CD4-positive, alpha-beta T cell treated with Interleukin-21 for 1 hour (primary cell): ENCODE measurements at places on chromosomes 2 and 18.

DNA sequence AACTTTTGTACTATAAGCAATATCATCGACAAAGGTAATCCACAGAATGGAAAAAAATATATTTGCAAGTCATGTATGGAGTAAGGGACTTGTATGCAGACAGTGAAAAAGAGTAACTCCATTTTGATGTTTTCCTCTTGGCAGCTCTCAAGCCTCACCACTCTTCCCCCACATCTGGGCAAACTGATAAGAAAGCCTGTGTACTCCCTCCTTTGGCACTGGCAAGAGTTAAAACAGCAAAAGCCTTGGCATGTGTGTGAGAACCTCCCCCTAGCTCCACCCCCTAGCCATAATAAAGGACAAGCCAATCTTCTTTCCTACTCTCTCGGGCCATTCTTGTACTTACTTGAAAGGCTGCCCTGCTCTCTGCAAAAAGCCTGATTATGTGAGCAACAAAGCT lies 335.2 kb downstream of the LRATD1 start:
- DNase-seq: no peak

DNA sequence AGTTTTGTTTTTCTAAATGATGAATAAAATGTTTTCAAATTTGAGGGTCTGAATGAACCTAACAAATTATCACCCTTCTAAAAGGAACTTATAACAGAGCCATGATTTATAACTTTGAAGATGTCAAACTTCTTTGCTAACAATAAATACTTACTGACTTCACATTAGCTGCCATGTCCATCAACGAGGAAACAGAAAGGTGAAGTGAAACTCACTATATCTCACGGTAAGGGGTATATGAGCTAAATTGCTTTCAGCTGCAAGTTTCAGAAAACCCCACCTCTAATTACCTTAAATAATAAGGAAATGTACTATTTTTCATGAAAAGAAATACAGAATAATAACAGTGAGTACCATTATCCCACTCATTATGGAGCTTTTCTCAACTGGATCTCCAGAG lies 350.8 kb upstream of the NT5C1B start:
- no peak for DNase-seq

GRCh38 chr2:46850742-46851141 lies 64.9 kb downstream of the MCFD2 start:
- DNase-seq: no peak

GRCh38 chr2:56318147-56318546 lies 134.4 kb downstream of the CCDC85A start:
- no peak for DNase-seq

GRCh38 chr2:223522796-223523195 lies 79.4 kb downstream of the SCG2 start:
- no peak for DNase-seq

DNA sequence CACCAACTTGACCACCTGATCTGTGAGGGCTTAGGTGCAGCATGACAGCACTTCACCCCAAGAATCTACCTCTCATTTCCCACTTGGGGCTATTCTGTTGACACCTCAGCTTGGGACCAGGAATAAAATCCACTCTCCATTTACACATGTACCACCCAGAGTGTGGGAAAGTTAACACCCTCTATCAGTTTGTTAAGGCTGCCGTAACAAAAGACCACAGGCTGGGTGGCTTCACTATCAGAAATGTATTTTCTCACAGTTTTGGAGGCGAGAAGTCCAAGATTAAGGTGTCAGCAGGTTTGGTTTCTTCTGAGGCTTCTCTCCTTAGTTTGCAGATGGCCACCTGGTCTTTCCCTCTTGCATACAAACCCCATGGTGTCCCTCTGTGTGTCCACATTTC lies 277.7 kb upstream of the ERBB4 start:
- DNase-seq: no peak

- no peak for DNase-seq
Observed at GRCh38 chr2:193695367-193695766, 1500.6 kb upstream of the TMEFF2 start.

GRCh38 chr2:219573166-219573565 lies 1.1 kb downstream of the INHA start:
- DNase-seq: no peak

DNA sequence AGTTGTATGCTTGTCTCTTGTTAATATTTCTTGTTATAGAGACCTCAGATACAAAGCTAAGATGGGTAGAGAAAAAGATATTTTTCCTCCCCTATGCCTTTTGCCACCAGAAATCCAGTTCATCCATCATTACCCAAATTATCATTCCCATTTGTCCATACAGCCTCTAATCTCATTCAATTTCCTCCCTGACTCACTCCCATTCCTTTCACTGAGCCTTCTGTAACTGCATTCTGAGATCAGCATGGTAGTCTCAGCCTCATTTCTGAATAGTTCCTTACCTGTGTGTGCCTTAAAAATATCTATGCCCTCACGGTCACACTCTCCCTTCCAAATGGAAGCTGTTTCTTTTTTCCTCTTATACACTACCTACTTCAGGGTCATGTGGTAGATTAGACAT lies 15.7 kb upstream of the PIK3C3 start:
- DNase-seq: no peak

DNA sequence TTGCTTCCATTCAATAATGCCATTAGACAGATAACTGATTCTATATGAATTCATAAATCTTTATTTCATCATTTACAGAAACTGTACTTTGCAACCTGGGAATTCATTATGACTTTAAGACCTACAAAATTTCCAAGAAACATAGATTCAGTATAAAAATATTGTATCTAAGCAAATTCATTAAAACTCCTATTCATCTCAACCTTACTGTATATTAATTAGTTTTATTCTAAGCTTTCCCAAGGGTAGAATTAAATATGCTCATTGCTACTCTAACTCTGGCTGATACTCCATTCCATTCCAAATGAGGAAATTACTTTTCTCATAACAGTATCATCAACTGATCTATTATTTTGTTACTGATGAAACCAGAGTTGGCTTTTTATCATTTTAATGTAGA lies 473.0 kb upstream of the LRRTM4 start:
- DNase-seq: no peak

DNA sequence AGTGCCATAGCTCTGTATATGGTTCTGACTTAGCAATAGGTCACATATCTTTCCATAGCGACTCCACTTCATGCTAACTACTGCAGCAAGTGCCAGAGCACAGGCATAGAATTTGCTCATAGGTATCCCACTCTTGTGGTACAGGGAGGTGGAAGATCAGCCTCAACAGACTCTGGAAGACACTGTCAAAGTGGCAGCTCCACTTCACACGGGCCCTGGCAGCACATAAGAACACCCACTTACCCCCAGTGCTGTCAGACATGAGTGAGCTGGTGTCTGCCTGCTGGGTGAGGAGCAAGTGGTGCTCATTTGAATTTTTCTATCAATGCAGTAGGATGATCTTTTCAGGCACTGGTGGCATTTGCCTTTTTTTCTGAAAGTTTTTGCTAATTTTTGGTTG lies 48.6 kb downstream of the BCL2L11 start:
- no peak for DNase-seq

GRCh38 chr2:237083026-237083425 lies 2.7 kb upstream of the COPS8 start:
- DNase-seq: no peak

GRCh38 chr2:19670303-19670702 lies 231.5 kb downstream of the TTC32 start:
- DNase-seq: no peak

DNA sequence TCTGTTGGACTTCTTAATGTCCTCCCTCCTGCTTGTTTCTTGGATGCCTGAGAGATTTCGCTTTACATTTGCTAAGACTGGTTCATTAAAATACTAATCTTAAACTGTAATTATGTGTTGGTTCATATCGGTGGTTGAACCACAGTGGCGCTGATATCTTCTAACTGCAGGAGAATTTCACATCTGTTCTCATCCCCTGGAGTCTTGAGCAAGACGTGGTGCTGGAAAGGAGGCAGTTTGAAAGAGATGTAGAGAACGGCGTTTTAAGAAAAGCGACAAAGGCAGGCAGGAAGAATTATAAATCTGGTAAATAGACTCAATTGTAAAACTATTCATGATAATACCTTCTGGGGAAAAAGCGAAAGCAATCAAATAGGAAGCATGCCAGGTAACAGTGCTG lies 79.5 kb downstream of the NXPH2 start:
- no peak for DNase-seq

- DNase-seq: no peak
Observed at GRCh38 chr18:46283268-46283667, 179.1 kb downstream of the HAUS1 start.

DNA sequence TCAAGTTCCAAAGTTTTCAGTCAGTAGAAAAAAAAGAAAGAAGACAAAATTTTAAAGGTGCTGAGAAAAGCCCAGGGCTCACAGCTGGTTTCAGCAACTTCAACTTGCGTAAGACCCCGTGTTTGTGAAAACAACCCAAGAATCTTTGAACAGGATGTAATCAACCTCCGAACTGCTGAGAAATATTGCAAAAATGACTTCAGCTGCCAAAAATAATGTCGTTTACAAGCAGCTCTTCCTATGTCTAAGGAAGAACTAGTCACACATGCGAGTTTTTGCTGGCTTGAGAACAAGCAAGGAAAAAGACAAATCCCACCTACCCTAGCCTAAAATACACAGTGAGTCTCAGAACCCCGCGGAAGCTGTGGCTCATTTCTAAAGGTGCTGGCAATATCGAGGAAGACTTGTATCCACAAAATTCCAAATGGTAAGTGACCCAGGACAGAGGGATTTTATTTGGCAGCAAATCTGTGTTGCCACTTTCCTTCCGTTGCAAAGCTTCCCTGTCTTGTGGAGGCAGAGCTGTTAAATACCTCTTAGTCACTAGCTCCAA lies 59.8 kb upstream of the SLC8A1 start:
- no peak for DNase-seq

DNA sequence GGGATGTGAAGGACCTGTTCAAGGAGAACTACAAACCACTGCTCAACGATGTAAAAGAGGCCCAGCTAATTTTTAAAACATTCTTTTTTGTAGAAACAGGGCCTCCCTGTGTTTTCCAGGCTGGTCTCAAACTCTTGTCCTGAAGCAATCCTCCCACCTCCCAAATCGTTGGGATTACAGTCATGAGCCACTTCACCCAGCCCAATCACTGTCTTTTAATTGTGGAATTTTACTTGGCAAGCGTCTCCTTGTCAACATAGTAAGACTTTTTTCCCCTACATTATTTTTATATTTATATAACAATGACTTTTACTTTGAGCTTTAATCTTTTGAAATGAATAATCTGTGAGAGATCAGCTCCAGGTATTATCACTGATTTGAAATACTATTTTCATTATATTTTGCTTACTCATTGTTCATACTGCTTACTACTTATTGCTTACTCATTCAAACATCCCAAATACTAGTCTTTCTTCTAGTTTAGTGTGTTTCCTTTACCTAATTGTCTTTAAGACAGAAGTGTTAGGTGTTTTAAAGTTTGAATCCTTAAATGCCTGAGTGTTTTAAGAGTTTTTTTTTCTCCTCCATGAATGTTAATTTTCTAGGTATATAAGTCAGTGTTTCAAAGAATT lies 48.9 kb downstream of the PTPN4 start:
- DNase-seq: no peak
